Renal cortex interstitium (tissue), 15 donors: ENCODE measurements at places on chromosomes 13 and 19. TPM values are rescaled to one million over a fixed set of nuclear protein-coding genes. Genes with fewer than 3 reads are reported as not detected.
A peak's percentile ranks its signal among the peaks of the same experiment; 100 is the strongest.

Gene ATXN8OS
- polyA plus RNA-seq: 0.44 TPM

DNA sequence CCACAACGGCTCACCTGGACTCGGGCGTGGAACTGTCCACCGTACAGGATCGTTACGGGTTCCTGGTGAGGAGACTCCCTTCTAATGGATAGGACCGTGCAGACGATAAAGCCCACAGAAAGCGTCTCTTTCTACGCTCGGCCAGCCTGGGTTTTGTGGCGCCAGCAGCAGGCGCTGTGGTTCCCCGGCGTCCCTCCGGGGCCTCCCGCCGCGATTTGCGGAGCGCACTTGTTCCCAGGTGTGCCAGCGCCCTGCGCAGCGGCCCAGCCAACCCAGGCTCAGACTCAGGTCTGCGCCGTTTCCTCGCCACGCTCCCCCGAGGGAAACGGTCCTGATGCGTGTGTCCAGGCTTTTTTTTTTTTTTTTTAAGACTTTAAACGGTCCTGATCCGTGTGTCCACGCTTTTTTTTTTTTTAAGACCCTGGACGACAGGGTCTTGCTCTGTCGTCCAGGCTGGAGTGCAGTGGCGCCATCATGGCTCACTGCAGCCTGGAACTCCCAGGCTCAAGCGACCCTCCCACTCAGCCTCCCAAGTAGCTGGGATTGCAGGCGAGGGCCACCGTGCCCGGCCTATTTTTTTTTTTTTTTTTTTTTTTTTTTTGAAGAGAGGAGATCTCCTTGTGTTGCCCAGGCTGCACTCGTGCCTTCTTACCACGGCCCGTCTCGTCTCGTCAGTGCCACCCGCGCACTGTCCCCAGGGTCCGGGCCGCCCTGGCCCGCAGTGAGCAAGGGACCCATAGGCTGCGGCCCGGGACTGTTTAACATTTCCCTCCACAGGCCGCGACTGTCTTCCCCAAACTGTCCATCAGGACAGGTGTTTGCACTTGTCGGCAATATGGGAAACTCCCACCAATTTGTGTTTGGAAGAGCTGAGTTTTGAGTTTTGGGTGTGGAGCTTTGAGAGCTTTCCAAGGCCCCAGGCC is 23.8 kb downstream of the GJA3 start:
- no peak for DNase-seq

DNA sequence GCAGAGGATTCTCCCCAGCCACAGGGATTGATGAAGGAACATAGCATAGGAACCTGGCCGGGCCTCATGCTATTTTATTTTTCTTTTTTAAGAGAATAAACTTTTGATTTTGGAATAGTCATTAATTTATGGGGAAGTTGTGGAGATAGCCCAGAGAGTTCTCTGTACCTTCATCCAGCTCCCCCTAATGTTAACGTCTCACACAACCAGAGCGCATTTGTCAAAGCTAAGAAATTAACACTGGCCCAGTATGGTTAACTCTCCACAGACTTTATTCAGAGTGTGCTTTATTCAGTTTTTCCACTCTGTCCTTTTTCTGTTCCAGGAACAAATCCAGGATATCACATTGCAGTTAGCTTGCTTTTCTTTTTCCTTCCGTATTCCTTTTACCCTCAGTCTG is 59.4 kb downstream of the RGCC start:
- no peak for DNase-seq

GRCh38 chr19:1566392-1567115 is 1.6 kb downstream of the MEX3D start:
- peak; percentile 82 for DNase-seq

GRCh38 chr13:27159806-27160563 is 11.6 kb downstream of the USP12 start:
- DNase-seq: no peak

- no peak for DNase-seq
Measured at GRCh38 chr19:50198431-50199258, 4.8 kb upstream of the MYH14 start.

- peak; percentile 48 for DNase-seq
Measured at GRCh38 chr19:28737021-28737895, 475.7 kb downstream of the UQCRFS1 start.

GRCh38 chr19:495402-496111 is 729 bp upstream of the MADCAM1 start:
- no peak for DNase-seq

- no peak for DNase-seq
Measured at GRCh38 chr19:2122982-2123381, 26.3 kb downstream of the IZUMO4 start.

DNA sequence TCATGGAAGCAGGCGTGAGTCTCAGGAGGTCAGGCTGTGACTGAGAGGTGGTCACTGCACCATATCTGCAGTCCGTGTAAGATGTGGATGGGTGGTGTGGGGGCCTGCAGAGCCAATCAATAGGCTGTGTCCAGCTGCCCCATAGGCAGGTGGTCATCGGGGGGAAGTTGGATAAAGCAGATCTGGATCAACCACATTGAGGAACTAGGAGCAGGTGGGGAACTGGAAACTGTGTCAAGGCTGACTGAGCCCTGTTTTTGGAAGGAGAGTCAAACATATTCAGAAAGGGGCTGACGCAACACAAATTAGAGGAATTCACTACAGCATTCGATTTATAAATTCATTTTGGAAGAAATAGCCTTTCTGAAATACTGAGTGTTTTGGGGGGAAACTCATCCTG is 15.0 kb downstream of the CLEC4M start:
- DNase-seq: no peak

DNA sequence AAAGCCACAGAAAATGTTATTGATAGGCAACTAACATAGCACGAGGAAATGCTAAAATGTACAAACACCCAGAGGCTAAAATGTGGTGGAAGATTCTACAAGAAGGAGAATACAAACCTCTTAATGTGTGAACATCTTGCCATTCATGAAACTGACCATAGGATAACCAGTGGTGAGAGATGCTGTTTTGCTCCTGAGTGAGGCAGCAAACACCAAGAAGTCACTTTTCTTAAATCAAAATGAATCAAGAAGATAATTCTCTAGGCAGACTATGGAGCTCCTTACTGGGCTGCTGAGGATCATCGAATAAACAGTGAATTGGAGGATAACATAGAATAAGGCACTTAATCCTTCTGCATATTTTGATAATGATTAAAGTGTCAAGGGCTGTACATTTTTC is 375.4 kb upstream of the SLITRK6 start:
- DNase-seq: no peak

Gene PGLYRP2
- polyA plus RNA-seq: 0.08 TPM

DNA sequence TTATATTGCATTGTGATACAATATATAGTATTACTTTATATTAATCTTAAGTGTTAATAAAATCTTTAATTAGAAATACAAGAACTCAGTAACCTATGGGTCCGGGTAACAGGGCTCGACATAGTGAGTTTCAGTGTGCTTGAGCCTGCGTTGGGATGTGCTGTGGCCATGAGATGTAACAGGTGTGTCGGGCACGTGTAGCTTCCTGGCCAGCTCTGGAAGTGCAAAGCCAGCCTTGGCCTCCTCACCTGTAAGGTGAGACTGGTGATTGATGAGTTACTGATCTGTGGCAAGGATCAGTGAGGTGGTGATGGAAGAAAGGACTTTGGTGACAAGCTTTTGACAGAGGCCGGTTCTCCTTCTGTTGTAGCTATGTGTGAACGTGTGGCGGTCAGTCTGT is 19.2 kb downstream of the ATP4B start:
- DNase-seq: no peak

DNA sequence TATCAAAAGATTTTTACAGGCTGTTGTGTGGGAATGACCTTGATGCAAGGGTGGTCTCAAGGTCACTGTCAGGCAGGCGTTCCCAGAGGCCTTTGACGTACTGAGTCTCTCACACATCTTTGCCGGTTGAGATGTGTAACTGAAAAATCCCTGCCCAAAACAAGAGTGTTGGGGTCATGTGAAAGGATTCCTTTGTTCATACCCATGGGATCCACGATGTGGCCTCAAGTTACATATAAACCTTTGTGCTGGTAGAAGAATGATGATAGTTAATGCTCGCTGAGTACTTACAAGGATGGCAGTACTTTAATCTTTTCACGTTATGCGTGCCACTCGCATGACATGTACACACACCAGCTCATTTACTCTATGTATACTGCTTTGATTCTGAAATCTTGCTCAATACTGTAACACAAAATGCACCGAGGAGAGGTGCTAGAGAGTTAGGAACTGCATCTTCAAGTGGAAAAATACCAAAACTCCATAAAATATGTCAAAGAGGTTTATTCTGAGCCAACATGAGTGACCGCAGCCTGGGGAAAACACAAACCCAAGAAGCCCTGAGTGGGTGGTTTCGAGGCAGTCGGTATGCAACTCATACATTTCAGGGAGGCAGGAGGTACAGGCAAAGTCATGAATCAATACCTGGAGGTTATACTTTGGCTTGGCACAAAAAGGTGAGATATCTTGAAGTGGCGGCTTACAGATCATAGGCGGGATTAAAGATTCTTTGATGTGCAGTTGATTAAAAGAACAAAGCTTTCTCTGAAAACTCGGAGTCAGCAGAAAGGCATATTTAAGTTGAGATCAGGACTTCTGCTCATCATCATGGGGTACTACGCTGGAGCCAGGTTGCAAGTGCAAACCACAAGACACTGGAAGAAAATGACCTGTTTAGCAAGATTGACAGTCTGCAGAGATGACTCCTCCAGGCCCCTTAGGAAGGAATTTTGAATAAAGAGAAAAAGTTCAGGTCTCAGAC is 87.4 kb upstream of the ARHGEF7 start:
- DNase-seq: peak; percentile 4

Gene ZNF333
- 29.8 TPM for polyA plus RNA-seq

Gene FXYD7
- 0.86 TPM for polyA plus RNA-seq

DNA sequence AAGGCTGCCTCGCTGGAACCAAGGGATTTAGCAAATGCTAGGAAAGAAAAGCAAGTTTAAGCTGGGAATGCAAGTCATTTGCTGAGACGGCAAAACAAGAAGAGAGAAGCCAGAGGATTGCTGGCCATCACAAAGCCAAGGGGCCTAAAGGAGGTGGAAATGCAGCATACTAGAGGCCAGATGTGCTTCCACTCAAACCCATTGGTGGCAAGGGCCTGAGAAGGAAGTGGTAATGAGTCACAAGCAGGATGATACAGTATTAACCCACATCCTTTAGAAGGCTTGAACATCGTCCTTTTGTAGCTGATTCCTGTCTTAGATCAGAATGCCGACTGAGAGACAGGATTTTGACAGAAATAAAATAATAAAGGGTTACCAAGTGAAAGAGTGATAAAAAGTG is 68.2 kb downstream of the ITGBL1 start:
- DNase-seq: no peak

Gene NOTCH3
- 96.0 TPM for polyA plus RNA-seq

GRCh38 chr19:5799247-5800241 is 5.3 kb upstream of the NRTN start:
- DNase-seq: no peak

Gene CEACAM16
- polyA plus RNA-seq: not detected

Gene FLT3
- 0.19 TPM for polyA plus RNA-seq

DNA sequence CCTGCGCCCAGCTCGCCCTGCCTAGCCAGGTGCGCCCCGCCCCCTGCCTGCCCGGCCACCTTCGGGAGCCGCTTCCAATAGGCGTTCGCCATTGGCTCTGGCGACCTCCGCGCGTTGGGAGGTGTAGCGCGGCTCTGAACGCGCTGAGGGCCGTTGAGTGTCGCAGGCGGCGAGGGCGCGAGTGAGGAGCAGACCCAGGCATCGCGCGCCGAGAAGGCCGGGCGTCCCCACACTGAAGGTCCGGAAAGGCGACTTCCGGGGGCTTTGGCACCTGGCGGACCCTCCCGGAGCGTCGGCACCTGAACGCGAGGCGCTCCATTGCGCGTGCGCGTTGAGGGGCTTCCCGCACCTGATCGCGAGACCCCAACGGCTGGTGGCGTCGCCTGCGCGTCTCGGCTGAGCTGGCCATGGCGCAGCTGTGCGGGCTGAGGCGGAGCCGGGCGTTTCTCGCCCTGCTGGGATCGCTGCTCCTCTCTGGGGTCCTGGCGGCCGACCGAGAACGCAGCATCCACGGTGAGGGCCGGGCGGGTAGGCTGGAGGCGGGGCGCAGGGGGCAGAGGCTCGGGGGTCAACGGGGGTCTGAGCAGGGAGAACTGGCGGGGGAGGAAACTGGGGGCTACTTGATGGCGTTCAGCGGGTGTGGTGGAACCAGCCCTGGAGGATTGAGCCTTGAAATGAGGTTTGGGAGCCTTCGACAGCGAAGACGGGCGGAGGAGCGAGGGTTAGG is at the start of gene SPINT2:
Gene SPINT2, plus strand, starts transcription at position 88 of the 727 bp plus-strand sequence. Its CDS starts 320 bp downstream, at position 408.
- peak; percentile 66 for DNase-seq

Gene STOML3
- polyA plus RNA-seq: not detected

- no peak for DNase-seq
Measured at GRCh38 chr19:16337809-16338469, 13.3 kb downstream of the KLF2 start.

Gene ZNF607
- polyA plus RNA-seq: 11.7 TPM

DNA sequence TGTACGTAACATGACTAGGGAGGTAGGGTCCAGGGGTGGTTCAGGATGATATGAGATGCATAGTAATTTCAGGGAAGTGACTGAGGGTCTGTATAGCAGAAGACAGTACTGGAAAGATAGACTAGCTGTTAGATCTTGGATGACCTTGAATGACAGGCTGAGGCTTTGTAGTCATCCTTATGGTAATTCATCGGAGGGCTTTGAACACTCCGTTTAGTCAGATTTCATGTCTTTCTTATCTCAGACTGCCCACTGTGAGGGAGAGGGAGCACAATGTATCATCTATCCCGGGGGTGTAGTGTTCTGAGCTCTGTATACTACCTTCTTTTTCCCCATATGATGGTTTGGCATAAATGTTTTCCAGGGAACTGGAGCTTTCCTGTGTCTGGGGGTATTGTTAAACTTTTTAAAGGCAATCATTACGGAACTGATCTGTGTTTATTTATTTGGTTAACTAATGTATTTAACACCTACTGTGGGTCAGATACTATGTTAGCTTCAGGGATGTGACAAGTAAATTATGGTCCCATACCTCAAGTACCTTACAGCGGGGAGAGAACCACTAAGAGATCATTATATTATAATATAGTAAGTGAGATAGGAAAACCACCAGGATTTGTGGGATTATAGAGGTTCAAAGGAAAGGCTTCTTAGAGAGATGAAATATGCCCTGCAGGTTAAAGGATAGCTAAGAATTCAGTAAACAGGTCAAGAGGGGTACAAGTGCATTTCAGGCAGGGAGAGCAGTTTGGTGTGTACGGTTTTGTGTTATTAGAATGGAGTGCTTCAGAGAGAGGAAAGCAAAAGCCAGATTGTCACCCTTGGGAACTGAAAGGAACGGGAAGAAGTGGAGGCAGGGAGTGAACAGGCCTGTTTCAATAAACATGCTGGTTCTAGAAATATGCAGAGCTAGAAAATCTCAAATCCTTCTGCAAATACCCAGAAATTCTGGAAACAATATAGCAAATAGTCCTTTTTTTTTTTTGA is 164.8 kb upstream of the KL start:
- DNase-seq: no peak

DNA sequence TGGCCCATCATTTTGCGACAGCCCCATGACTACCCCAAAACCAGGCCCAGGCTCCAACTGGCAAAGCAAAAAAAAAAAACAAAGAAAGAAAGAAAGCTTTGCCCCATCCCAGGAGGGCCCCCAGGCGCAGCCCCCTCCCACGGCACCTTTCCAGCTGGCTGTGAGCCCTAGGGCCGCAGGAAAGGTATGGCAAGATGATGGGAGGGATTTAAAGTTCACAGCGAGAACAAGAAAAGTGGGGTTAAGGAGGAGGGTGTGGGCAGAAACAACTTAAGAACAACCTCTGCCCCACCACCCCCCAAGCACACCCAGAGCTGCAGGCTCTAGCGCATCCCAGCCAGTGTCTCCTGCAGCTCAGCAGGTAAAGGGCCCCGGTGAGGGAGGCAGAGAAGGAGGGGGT is at the start of gene CYP2F1:
Gene CYP2F1, plus strand, starts transcription at position 301 of the 400 bp plus-strand sequence. CDS start 1,757 bp downstream, outside the sequence.
- DNase-seq: no peak
